ENCODE measurements at places on chromosomes 13 and 19.

DNA sequence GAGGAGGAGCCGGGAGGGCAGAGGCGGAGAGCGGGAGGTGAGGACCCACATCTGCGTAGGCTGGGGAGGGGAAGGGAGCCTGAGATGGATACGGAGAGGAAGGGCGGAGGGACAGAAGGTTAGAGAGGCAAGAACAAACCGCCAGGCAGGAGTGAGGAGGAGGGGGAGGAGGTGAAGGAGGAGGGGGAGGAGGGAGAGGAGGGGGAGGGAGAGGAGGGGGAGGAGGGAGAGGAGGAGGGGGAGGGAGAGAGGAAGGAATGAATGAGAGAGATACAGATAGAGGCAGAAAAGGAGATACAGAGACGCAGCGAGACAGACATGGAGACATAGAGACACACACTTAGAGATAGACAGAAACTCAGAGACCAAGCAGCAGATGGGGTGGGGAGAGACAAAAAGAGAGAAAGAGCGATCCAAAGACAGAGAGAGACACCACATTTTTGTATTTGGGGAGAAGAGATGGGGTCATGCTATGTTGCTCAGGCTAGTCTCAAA is 782 bp upstream of the CA11 start:
- DNase-seq: no peak

DNA sequence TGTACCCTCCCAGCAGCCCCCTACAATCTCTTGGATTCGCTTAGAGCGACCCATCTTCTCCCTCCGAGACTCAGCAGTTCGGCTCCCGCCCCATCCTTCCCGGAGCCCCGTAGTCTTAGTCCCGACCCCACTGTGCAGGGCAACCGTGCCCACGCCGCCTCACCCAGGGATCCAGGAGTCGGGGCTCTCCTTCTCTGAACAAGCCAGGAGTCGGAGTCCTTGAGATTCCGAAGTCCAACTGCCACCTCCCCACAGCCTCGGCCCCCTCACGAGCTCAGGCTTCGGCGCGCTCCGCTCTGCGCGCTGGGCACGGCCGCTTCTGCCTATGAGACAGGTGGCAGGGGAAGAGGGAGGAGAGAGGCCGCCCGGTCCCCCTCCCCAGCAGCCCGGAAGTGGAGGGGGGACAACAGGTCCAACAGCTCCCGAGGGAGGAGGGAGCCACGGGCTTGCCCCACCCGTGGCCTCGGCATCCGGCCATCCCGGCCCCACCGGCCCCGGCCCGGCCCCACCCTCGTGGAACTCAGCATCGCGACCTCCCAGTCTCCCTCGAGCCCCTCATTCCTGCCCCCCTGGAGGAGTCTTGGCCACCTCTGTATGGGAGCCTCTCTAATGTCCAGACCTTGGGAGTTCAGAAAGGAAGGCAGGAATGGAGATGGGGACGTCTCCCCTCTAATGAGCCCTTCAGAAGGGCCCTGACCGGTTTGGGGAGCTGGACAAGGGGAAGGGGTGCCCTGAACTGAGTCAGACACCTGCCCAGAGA is at the start of gene PHLDB3:
TSS of gene PHLDB3 (minus strand) at position 321 of the 760 bp plus-strand sequence. CDS start 628 bp downstream, outside the sequence.
- no peak for DNase-seq

DNA sequence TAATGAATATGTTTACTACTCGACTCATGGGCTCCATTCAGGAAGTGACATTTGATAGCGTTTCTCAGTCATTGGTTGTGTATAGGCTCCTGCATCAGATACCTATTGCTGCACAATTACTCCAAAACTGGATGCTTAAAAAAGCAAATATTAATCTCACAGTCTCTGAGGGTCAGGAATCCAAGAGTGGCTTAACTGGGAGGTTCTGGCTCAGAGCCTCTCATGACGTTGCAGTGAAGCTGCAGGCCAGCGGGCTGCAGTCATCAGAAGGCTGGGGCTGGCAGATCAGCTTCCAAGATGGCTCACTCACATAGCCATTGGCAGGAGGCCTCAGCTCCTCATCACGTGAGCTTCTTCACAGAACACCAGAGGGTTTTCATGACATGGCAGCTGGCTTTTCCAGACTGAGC is 525.1 kb upstream of the NBEA start:
- DNase-seq: no peak

DNA sequence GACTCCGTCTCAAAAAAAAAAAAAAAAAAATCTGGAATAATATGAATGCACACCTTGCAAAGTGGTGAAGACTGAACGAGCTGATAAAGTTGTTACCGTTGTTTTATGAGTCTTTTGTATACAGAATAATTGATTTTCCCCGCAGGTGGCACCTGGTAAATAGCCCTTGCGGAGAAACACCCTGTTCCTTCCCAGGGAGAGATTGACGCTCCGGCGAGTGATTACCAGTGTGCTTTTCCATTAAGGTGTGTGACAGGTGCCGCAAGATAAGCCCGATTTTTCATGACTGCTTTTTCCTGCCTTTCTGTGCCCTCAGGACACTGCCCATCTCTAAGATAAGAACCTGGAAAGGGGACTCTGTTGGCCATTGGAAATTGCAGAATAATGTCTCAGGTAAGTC is 943 bp downstream of the ZNF302 start:
- no peak for DNase-seq

DNA sequence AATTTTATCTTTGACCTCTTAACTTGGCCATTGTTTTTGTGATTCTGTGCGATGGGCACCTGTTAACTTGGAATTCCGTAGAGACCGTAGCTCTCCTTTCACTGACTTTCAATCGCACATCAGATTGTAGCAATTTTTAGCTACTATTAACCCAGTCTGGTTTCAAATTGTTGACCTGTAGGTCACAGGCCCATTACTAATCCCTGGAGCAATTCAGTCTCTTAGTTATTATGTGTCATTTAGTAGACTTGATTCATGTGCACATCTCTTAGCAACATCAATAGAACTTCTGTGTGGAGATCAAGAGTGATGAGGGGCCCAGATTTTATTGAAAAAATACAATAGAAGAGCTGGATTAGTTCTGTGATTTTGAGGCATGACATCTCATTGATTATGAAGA is 549.6 kb upstream of the SLC10A2 start:
- DNase-seq: no peak

DNA sequence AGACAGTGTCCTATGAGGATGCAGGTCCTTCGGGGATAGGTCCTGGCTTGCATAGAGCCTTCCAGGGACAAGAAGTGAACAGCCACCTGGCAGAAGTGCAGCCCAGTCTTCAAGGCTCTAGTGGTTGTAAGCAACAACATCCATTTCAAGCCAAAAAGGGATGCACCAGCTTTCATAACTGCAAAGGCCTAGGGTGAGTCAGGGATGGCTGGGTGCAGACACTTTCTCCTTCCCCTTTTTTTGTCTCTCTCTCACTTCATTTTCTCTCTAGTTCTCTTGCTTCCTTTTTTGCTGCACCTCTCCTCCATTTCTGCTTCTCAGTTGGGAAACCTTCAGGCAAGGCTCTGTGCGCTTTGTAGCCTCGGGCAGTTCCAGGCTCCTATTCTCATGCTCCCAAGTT is 196.2 kb upstream of the ZNF536 start:
- DNase-seq: no peak

- no peak for DNase-seq
Measured at GRCh38 chr19:30092721-30093569, 150.9 kb downstream of the URI1 start.

DNA sequence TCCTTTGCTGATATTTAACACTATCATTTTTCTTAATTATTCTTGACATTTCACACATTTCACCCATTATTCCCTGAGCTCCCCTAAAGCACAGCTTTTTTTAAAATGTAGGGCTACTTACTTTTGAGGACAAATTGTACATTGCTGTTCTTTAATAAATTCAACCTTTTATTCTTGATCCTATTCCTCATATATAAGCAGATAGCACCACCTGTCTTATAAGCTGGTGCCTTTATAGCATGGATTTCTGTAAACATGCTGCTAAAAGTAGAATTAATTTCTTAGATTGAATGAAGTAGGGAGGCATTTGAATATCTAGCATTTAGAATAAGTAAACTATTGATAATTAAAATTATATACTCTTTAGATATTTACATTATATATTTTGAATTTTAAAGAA is 603.4 kb upstream of the PCDH9 start:
- no peak for DNase-seq

DNA sequence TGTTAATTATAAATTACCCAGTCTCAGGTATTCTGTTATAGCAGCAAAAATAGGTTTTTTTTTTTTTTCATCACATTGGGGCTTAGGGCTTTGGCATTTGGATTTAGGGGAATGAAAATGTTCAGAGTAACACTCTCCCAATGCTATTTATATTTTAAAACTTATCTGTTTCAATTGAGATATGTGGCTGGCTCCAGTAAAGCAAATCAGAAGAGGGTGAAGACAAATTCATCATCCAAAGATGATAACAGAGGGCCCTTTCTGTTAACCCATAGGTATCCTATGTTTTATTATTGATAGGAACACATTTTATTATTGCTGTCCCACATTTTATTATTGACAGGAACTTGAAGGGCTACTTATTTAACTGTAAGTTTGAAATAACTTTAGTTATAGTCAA is 20.5 kb upstream of the TNFRSF19 start:
- no peak for DNase-seq

DNA sequence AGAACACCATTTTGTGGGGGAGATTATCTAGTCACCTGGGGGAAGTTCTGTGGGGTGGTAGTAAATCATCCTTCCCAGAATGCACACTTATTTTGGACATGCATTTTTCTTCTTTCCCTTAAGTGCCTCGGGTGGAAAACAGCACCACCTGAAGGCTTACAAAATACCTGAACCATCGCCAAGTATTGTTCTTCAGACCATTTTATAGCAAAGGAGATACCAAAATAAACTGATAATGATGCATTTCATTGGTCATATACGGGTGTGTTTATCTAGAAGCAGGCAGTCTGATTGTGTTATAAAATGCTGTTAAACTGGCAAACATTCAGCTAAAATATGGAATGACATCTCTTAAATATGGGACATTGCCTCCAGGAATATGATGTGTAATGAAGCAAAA is 1034.7 kb downstream of the SLITRK1 start:
- no peak for DNase-seq

DNA sequence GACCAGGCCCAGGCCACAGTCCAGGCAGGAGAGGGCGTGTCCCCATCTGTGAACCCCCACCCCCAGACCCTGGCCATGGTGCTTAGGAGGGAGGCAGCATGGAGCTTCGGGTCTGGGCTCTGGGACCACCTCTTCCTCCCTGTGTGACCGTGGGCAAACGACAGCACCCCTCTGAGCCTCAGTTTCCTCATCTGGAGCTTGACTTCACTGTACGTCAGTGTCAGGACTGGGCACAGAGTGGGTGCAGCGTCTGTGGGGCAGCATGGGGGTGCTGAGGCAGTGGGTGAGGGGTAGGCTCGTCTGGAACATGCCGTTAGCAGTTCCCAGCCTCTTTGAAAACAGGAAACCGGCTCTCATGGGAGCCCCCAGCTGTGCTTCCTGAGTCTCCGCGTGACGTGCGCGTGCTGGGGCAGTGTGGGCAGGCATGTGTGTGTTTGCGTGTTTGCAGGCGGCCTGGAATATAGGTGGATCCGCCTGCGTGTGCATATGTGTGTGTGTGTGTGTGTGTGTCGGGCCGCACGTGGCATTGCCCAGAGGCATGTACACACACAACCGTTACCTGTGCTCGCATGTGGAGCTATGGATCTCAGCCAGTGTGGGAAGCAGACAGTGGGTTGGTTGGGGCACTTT is 15.8 kb downstream of the ARRDC2 start:
- DNase-seq: no peak

DNA sequence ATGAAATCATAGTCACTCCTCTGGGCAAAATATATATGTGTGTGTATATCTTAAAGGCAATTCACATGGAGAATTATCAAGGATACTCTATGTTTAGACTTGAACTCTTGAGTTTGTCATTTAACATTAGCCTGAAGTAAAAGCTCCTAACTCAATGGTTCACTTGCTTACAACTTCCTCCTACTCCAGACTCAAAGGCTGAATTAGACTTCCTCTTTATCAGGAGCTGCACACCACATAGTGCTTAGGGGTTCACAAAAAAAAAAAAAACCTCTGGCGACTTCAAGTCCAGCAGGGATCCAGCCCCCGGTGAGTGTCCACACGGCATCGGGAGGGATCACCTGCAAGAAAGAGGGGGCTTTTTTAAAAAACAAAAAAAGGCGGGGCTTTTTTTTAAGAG is 68.2 kb upstream of the LSM14A start:
- no peak for DNase-seq

- no peak for DNase-seq
Measured at GRCh38 chr13:44223770-44224444, 149.7 kb upstream of the SERP2 start.

GRCh38 chr19:30488191-30488590 is 116.0 kb downstream of the ZNF536 start:
- DNase-seq: no peak

- DNase-seq: no peak
Measured at GRCh38 chr13:109123971-109124370, 494.6 kb downstream of the MYO16 start.

DNA sequence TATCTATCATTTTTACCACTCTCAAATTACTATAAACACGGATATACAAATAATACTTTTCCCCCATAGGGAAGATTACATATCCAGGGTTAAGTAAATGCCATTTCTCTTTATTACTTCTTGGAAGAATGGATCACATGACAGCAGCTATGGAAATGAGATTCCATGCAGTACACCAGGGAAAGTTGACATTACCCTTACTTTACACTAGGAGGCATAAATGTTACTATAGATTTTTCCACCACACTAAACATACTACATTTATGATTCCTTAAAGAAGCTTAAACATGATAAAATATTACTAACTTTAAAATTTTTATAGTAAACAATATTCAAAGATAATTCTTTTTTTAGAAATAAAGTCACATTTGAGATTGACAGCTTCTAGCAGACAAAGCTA is 611.4 kb downstream of the PCDH9 start:
- DNase-seq: no peak

GRCh38 chr13:31042049-31042448 is 109.6 kb downstream of the TEX26 start:
- no peak for DNase-seq

DNA sequence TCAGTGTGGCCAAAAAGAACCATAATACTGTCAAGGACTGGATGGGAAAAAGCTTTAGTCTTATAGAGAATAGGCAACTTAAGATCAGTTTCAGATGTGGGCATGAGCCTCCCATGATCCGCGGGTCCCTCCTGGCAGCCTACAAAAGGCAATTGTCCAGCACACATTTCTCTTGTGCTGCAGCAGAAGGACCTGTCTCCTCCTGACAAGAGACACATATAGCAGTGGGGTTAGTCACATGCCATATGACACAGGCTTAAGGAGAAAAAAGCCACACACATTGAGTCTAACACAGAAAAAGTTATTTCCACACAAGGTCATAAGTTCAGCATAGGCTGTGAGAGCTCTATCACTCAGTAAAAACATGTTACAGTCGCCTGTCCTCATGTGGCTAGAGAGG is 1378.7 kb upstream of the PRR20A start:
- no peak for DNase-seq

GRCh38 chr13:29428310-29429181 is 166.9 kb downstream of the SLC7A1 start:
- DNase-seq: no peak

- no peak for DNase-seq
Measured at GRCh38 chr13:25335856-25336255, 34.4 kb downstream of the NUP58 start.

GRCh38 chr19:54889566-54889965 is 15.5 kb downstream of the FCAR start:
- DNase-seq: no peak

GRCh38 chr13:34217343-34218025 is 399.5 kb downstream of the RFC3 start:
- DNase-seq: no peak

- DNase-seq: no peak
Measured at GRCh38 chr19:2461751-2462634, 5.2 kb upstream of the LMNB2 start.

Measured in BJ (cell line).